ENCODE measurements at places on chromosomes 5 and 9.

DNA sequence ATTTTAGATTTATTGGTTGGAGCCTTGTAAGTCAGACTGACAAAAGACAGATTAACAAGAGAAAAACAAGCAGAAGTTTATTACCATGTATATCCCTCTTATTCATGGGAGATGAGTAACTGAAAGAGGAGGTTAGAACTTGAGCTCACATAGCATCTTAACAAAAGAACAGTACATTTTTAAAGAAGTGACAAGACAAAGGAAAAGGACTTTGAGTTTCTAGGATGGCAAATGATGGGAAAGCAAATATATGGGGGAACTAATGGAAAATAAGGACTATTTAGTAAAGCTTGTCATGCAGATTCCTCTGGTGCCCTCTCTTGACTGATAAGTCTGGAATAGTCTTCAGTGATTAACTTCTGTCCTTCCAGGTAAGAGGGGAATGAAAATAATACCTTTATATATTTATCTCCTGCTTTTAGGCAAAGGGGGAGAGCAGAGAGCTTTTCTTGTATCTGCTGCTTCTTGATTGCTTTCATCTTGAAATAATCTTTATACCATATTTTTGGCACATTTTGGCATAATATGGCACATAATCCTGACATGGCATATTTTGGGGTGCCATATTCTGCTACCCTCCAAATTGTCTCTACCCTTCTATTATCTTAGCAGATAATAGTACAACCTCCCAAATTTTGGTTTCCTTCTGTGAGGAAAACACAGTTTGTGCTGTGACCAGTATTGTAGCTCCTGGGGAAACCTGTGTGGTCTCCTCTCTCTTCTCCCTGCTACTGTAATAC is 206.8 kb downstream of the TMC1 start:
- no peak for DNase-seq

GRCh38 chr5:82396871-82397514 is 118.8 kb upstream of the RPS23 start:
- DNase-seq, result no peak

DNA sequence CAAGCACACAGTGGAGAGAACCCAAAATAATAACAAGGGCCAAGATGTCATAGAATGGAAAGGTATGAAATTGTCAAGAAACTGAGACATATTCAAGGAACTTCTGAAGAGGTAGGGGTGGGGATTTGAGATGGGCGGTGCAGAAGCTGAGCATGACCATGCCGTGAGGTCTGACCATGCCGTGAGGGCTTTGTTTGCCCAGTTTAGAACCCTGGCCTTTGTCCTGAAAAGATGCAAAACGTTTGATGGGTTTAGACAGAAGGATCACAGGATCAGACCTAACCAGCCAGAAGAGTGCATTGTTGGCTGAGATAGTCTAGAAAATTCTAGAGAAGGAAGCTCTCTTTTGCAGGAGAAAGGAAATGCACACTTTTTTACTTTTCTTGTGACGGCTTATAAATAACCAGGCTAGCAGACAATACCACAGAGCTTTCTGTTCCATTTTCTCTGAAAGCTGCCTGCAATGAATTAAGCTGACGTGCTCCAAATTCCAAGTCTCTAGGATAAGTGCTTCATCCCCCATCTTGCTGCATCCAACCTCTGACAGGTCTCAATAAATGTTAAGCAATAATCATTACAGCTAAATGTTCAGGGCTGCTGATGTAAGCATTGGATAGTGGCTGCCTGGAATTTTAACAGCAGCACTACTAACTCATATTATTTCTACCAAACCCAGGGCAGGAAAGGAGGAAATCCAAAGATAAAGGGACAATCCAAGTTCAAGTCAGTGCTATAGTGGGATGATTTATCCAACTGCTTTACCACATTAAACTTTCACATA is 110.9 kb upstream of the IL6ST start:
- DNase-seq, result no peak

DNA sequence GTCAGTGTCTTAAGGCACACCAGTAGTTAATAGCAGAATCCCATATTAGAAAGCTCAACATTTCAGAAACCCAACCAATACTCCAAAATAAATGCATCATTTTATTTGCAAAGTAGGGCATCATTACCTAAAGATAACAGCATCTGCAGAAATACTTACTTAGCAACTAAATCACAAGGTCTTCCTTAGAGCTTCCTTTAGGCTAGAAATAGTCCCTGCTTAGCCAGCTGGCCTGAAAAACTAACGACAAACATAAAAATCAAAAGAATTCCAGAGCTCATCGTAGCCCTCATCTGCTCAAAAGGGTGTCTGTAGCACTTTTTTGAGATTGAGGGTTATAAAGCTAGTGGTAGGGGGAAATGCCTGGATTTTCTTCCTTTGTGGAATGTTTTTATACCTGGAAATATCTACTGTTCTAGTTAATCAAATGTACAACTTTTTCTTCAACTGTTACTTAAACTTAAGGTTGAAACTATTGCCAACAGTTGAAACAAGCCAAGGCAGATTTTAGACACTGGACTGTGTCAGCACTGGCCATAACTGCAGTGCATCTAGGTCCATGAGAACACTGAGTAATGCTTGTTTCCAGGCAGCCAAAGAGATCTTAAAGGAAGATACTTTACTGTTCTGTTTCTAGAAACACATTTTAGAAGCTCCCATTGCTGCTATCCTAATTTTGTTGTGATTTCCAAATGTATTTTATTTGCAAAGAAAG is 129.4 kb upstream of the RASA1 start:
- DNase-seq, result no peak

DNA sequence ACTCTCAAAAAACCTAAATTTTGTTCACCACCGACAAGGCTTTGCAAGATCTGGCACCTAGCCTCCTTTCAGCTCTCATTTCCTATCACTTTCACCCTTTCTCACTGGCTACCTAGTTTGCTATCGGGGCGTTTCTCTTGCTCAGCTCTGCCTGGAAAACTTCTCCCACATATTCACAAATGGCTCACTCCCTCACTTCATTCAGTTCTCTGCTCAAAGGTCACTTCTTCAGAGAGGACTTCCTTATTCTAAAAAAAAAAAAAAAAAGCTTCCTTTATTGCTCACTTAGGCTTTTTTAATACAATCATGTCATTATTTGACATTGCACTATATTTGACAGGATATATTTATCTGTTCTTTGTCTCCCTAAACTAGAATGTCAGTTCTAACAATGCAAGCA is 2.1 kb upstream of the SLC25A46 start:
- no peak for DNase-seq

DNA sequence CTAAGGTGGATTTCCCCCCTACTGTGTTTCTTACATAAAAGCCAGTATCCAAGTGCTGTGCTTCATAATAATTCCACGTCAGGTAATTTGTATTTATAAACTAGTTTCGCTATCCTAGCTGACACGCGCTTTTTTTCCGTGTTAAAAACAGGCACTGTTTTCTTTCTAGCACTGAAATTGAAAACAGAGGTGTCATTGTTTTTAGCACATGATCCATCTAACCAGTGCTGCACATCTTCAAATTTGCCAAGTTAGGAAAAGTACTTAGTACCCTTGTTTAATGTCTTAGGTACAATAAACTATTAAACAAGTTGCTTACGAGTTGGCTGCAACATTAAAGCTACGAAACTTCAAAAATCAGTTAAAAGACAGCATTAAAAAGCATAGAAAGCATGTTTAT is 49.9 kb downstream of the JMY start:
- DNase-seq, result no peak

DNA sequence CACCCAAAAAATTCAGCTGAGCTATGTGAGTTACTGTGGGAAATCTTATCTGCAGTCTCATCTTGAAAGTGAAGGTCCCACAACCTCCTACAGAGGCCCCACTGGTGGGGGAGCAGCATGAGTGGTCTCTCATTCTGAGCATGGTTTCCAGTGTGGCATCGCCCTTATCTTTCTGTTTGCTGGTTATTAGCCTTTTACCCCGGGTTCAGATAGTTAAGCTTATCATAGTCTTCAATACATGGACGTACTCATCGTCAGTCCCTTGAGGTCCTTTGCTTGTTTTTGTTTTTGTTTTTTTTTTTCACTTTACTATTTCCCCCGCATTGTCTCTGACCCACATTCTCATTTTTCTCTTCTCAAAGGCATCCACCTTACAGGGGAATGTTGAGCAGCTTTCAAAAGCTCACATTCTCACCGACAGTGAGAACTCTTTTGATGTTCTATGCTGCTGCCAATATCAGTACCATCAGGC is 7.7 kb upstream of the HAVCR2 start:
- no peak for DNase-seq

DNA sequence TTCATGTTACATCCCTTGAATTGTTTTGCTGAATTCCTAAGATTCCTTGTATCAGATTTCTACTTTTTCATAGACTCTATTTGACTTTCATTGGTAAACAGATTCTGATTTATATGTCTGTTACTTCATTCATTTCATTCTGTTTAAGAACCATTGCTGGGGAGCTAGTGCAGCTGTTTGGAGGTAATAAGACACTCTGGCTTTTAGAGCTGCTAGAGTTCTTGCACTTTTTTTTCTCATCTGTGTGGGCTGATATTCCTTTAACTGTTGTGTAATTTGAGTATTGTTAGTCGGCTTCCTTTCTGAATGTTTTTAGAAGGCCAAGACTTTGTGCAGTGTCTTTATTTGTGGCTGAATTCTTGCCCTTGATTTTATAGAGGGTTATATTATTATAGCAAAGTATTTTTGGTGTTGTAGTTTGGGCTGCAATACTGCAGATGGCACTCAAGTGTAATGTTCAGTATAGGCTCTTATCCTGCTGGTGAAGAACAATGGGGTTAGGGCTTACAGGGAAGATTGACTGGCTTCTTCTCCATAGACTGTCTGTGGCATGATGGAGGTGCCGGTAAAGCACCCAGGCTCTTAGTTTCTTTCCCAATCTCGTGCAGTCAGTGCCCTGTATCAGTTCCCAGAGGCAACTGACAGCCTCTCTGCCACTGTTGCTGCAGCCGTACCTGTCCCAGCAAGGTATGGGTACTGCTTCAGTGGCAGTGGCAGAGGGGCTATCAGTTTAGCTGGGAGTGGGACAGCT is 162.2 kb downstream of the OXCT1 start:
- DNase-seq, result no peak
